ENCODE measurements at places on chromosomes 3 and 15. TPM values are rescaled to one million over a fixed set of nuclear protein-coding genes. Genes with fewer than 3 reads are reported as not detected.

DNA sequence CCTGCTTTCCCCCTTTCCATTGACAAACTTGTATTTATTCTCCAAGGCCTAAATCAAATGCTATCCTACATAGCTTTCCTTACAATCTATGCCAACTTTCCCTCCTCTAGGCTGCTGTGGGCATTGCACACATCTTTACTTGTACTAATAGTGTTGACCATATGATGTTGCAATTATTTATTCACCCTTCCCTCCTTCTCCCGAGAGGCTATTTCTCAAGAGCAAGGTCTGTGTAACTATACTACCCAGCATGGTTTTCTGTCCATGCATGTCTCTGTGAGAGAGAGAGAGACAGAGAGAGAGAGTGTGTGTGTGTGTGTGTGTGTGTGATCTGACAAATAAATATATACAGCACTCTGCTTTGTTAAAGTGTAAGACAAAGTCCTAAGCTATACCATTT is 63.8 kb downstream of the GTPBP8 start:
- DNase-seq: no peak

- no peak for DNase-seq
These were observed 34.6 kb downstream of the GNB4 start for GRCh38 chr3:179416681-179417080.

- no peak for DNase-seq
These were observed 26.5 kb downstream of the CD86 start for GRCh38 chr3:122081543-122082247.

DNA sequence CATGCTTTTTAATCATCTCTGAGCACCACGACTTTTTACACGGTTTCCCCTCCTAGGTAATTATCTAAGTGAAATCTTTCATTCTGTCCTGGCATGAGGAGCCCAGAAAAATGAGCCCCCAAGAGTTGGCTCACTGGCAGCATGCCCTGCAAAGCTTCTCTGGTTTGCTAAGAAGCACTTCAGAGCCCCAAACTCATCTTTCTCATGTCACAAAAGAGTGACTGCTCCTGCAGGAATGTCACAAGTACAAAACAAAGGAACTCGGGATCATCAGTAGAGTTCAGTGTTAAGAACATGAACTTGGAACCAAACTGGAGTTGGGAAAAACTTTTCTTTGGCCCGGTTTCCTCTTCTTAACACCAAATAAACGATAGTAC is 123.9 kb downstream of the FOXB1 start:
- DNase-seq: no peak

DNA sequence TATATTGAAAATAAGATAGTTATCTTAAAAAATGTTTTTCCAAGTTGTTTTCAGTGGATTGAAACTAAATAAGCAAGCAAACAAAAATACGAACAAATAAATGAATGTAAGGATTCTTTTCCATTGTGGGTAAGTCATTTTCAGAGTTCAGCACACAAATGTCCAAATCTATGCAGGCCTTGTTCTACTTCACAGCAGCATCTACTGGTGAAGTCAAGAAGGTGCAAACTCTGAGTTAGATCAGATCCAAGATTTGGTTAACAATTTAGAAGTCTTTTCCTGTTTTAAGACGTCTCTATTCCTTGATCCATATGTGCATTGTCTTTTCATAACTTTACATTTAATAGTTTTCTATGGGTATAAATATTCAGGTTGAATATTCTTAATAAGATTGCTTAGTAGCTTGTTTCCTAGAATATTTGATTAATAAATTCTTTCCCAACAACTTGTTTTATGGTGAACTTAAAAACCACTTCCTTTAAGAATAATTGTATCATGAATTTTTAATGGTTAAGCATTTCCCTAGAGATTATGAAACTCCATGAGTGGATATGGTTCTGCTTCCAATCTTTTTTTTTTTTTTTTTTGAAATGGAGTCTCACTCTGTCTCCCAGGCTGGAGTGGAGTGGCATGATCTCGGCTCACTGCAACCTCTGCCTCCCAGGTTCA is 10.5 kb downstream of the PTX3 start:
- DNase-seq: no peak

GRCh38 chr3:51380601-51381332 is 4.3 kb upstream of the MANF start:
- DNase-seq: no peak

DNA sequence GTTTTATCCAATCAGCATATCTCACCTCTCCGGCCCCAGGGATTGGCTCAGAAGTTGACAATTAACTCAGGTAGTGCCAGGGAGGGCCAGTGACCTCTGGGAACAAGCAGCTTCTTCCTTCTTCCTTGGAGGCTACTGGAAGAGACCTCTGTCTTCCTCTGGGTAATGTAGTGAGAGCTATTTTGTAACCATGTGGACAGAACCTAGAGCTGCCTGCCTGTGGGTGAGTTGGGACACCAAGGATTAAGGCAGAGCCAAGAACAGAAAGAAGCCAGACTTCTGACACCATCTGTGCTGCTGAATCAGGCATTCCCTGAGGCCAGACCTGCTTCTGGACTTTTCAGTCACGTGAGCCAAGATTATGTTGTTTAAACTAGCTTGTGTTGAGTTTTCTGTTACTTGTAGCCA is 5.9 kb upstream of the NDUFAF1 start:
- DNase-seq: no peak

DNA sequence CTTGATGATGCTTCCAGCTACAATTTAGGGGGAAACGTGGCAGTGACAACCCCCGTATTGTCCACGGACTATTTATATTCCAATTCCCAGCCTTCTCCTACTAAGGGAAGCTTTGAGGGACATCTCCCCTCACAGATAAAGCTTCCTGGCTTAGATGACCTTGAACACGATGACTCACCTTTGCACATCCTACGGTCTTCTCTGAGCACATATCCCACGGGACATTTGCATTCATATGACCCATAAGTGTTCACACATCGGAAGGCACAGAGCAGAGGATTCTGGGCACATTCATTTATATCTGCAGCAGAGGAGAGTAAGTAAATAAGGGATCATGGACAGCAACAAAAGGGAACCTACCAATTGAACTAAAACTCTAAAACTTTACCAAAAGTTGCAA is 101.5 kb downstream of the DUT start:
- DNase-seq: no peak

- DNase-seq: no peak
These were observed 4.3 kb upstream of the TSEN2 start for GRCh38 chr3:12479919-12480427.

GRCh38 chr15:58951388-58952007 is 18.0 kb upstream of the SLTM start:
- DNase-seq: no peak

- DNase-seq: no peak
These were observed 118.8 kb downstream of the LPP start for GRCh38 chr3:188272481-188273372.

DNA sequence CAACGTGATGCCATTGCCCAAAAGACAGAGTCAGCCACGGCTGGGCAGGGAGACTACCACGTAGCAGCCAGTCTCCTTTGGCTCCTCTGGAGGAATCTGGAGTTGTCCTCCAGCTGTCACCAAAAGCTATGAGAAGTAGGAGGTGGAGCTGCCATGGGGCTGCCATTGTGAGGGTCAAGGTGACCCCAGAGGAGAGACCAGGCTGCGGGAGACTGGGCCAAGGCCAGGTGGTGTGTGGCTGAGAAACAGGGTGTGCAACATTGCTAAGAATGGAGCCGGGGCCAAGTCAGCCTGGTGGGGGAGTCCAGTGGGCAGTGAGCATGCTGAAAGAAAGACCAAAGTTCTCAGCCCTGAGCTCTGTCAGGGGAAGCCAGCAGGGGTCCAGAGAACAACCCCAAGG is 29.9 kb upstream of the MRPS22 start:
- DNase-seq: no peak

DNA sequence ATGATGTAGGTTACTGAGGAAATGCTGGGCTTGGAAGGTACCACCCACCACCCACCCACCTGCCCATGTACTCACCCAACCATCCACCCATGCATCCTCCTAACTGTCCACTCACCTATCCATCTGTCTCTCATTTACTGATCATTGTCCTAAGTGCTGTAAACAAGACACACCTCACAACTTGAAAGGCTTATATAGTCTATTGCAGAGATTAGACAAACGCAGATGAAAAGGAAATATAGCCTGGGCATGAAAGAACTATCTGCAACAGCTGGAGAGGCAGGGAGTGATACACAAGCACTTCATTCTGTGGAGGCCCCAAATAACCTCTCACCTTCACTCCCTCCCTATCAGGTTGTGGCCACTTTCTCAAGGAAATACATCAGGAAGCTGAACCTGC is 54.0 kb downstream of the DAPK2 start:
- DNase-seq: no peak

- DNase-seq: no peak
These were observed 179.6 kb downstream of the P3H2 start for GRCh38 chr3:189941125-189941524.

DNA sequence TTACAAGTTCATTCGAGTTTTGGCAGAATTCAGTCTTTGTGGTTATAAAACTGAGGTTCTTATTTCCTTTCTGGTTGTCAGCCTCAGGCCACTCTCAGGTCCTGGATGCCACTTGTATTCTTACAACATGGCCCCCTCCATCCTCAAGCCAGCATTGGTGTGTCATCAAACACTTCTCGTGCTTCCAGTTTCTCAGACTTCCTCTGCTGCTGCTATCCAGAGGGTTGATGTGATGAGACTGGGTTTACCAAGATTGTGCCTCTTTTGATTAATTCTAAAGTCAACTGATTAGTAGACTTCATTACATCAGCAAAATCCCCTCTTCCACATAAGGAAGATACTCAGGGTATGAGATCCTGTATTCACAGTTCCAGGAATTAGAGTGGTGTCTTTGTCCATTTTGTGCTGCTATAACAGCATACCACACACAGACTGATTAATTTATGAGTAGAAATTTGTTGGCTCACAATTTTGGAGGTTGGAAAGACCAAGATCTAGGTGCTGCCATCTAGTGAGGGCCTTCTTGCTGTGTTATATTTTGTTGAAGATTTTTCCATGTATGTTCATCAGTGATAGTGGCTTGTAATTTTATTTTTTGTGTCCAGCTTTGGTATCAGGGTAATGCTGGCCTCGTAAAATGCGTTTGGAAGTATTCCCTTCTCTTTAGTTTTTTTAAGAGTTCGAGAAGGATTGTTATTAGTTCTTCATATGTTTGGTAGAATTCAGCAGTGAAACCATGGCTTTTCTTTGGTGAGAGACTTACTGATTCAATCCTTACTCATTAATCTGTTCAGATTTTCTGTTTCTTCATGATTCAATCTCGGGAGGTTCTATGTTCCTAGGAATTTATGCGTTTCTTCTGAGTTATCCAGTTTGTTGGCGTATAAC is 11.1 kb downstream of the LRCH3 start:
- DNase-seq: no peak

The FMN1 gene
- total RNA-seq: 2.4 TPM

The STRIT1 gene
- total RNA-seq: not detected

The CA12 gene
- 1.3 TPM for total RNA-seq

The FRMD5 gene
- total RNA-seq: 25.5 TPM

The PPP1R14D gene
- total RNA-seq: not detected

The BCL2A1 gene
- 1.5 TPM for total RNA-seq

The C3orf22 gene
- total RNA-seq: not detected

The SIAH2 gene
- total RNA-seq: 30.0 TPM

All from right atrium auricular region (tissue), 2 donors.